ENCODE measurements at places on chromosomes 11 and 22.
A peak's percentile ranks its signal among the peaks of the same experiment; 100 is the strongest.

DNA sequence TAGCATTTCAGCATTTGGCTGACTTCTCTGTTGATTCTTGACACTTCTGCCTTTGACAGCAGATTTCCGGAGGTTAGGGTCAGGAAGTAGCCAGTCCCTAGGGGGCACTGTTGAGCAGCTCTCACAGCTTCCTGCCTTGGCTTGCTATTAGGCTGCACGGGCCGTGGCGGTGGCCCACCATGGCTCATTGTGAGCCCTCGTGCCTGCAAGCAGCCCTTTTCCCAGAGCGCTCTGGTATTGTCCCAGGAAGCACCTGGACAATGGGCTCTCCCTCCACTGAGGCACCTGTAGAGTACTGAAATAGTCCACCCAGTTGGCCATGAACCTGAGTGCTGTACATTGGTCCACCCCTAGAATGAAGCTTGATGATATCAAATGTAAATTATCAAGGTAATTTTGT, 100.2 kb upstream of the GAL start:
- DNase-seq, result peak; percentile 27

DNA sequence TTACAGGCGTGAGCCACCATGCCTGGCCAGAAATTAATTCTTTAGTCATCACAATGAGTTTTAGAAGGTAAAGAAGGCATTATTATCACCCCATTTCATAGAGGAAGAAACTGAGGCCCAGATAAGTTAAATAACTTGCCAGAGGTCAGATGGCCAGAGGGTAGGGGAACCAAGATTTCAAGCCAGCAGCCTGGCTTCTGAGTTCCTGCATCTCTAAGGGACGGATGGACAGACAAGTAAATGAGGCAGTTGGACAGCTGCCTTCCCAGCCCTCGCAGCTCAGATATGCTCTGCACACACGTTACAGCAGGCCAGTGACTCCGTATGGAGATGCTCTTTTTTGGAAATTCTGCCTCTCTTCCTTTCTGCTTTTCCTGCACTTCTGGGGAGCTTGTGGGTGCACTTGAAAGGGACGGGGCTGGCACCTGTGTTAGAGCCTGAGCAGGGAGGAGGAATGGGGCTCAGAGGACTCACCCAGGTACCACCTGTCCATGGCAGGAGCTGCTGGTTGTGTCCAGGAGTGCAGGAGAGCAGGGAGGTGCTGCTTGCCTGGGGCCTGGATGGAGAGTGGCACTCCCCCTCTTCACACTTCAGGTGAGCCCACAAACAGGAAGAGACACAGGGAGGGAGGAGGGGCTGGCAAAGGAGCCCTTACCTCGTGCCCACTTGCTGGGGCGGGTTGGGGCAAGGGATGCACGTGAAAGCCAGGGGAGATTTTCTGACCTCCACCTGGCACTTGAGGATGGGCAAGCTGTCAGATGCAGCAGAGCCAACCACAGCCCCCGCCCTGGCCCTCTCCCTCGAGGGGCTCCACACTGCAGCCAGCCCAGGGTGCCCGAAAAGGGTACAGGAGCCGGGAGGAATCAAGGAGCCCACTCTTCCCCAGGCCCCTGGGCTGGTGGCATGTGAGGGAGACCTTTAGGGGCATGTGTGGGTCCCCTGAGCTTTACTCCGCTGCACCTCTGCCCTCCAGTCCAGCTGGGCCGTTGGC, 3.3 kb upstream of the FXYD2 start:
- DNase-seq, result peak; percentile 60

GRCh38 chr22:23023294-23023693, 47.0 kb upstream of the GNAZ start:
- DNase-seq, result no peak

DNA sequence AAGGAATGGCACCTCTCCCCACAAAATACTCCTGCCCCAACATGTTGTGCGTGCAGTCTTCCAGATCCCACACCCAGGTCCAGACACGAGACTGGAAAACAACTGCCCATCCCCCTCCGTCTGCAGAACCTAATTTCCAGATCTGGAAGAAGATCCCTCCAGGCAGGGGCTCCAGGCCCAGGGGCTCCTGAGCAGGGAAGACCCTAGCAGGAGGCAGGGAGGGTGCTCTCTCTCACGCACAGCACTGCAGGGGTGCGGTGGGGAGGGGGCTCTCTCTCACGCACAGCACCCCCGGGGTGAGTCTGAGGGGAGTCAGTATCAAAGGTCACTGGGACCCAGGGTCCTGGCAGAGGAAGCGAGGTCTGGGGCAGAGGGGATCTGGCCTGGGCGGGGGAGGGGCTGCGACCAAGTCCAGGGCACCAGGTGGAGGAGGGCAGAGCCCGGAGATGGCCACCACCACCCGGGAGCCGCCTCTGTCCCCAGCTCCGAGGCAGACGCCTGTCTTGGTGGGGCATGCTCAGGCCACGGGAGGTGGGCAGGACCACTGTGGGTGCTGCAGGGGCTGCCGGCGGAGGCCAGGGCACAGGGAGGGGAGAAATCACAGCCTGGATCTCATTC, 1.7 kb downstream of the MLC1 start:
- DNase-seq, result no peak

GRCh38 chr11:15696069-15696468, 581.3 kb downstream of the INSC start:
- DNase-seq, result no peak

DNA sequence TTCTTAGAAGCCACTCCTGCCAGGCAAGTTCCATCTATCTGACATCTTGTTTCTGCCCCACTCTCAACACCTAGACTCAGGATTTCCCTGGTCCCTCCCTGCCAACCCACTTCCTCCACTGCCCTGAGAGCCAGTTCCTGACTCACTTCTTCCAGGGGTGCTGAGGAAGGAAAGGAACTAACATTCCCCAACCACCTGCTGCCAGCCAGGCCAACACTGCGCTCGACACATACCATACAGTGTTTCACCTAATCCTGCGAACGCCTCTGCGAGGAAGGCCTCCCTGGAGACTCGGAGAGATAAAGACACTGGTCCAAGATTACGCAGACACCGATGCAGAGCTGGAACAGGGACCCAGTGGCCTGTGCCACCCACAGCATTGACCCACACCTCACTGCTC, 40.2 kb downstream of the MICAL3 start:
- DNase-seq, result peak; percentile 74

DNA sequence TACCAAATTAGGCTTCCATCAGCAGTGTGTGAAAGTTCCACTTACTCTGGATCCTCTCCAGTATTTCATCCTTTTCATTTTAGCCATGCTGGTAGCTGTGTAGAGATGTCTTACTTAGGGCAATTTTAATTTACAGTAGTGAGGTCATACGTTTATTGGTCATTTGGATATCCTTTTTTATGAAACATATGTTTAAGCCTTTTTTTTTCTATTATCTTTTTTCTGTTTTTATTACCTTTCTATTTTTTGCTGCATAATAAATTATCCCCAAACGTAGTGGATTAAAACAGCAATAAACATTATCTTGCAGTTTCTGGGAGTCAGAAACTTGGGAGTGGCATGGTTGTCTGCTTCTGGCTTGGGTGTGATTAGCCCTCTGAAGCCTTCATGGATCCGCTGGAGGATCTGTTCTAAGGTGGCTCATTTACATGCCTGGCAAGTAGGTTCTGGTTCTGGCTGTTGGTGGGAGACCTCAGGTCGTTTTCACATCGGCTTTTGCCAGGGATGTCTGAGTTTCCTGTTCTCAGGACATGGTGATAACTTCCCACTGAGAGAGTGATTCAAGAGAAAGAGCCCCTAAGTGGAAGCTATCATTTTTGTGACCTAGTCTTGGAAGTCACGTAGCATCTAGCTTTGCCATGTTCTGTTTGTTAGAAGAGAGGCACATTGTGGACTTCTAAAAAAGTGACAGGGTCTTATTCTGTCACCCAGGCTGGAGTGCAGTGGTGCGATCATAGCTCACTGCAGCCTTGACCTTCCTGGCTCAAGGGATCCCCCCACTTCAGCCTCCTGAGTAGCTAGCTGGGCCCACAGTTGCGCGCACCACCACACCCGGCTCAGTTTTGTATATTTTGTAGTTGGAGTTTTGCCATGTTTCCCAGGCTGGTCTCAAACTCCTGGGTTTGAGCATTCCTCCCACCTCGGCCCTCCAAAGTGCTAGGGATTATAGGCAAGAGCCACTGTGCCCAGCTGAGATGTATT, 38.6 kb downstream of the PPP6R3 start:
- no peak for DNase-seq

- peak; percentile 45 for DNase-seq
These were observed 24.2 kb downstream of the POU2AF3 start for GRCh38 chr11:111322534-111322933.

GRCh38 chr11:85582111-85582510, 45.0 kb downstream of the DLG2 start:
- DNase-seq, result no peak

- no peak for DNase-seq
These were observed 3.4 kb downstream of the ROBO3 start for GRCh38 chr11:124868331-124869274.

- peak; percentile 78 for DNase-seq
These were observed 10.7 kb upstream of the ACCSL start for GRCh38 chr11:44036811-44037657.

GRCh38 chr22:45212992-45213751, 27.5 kb downstream of the KIAA0930 start:
- DNase-seq, result no peak

DNA sequence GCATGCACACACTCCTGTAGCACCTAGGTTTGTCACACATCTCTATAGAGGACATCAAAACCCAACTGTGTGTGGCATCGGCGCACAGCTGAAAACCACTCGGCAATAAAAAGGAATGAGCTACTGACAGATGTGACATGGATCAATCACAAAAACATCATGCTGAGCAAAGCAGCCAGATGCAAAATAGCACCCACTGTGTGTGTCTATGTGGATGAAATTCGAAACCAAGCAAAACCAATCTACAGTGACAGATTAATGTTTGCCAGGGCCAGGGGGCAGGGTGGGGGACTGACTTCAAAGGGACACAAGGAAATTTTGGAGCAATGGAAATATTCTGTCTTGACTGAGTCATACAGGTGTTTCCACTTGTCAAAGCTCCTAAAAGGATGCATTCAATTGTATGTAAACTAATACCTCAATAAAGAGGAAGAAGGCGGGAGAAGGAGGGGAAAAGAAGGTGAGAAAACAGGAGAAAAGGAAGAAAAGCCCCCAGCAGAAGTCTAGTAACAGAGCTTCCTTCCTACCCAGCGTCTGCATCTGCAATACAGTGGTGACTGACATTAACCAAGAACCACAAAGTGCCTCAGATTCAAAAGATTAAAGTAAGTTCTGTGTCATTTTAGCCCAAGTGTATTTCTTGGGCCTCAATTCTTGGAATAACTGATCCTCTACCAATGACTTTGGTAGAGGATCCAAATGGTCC, 49.8 kb downstream of the PACSIN2 start:
- peak; percentile 25 for DNase-seq
